ENCODE measurements at places on chromosomes 11 and 22.

- no peak for DNase-seq
Measured at GRCh38 chr22:30947816-30948454, 20.6 kb downstream of the MORC2 start.

GRCh38 chr22:32800158-32800882, 1.2 kb upstream of the TIMP3 start:
- no peak for DNase-seq

GRCh38 chr22:39309881-39310714, 9.3 kb downstream of the RPL3 start:
- DNase-seq: no peak

- DNase-seq: no peak
Measured at GRCh38 chr22:44399906-44400762, 87.4 kb upstream of the SHISAL1 start.

DNA sequence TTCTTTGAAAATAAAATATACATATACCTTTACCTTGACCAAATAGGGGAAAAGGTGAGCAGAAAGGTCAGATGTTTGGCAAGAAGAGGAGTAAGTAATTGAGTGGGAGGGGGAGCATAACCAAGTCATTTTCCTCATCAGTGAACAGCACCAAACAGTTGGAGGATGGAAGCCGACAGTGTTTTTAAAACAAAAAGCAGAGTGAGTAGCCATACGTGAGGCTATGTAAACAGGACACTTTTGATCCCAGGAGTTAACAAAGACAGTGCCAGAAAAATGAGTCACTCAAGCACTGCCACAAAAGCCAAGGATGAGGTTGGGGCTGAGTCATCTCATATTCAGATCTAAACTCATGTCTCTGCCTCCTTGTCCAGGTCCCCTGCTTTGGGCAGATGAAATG, 734.7 kb downstream of the KCNA4 start:
- no peak for DNase-seq

- no peak for DNase-seq
Measured at GRCh38 chr11:37411289-37411688, 813.3 kb upstream of the RAG2 start.

- DNase-seq: no peak
Measured at GRCh38 chr11:17229481-17230152, 21.8 kb upstream of the PIK3C2A start.

DNA sequence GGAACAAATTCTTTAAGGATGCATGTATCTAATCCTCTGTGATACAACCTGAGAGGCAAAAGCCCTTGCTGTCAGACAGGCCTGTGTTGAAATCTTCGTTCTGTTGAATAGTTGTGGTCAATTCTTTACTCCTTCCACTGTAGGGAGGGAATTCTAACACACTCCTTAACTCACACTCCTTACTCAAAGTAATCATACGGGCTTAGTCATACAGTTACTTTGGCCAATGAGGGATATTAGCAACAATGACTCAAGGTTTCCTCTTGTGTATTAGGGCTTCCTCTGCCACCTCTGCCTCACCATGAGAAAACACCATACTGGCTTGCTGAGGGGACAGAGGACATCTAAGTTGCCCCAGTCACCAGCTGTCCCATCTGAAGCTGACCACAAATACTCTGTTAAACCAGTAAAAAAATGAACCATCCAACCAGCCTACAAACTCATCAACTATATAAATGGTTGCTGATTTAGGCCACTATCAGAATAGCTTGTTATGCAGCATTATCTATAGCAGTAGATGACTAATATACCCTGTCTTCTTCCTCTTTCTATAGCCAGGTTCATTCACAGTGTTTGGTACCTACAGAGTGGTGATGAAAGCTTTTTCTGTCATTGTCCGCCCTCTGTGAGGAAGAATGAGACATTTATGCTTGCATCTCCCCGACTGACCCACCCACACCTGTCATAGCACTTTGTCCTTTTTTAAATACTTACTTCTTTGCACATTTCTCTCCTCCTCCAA, 322.8 kb upstream of the SYN3 start:
- no peak for DNase-seq

- DNase-seq: no peak
Measured at GRCh38 chr22:44578110-44578457, 80.1 kb upstream of the RTL6 start.

DNA sequence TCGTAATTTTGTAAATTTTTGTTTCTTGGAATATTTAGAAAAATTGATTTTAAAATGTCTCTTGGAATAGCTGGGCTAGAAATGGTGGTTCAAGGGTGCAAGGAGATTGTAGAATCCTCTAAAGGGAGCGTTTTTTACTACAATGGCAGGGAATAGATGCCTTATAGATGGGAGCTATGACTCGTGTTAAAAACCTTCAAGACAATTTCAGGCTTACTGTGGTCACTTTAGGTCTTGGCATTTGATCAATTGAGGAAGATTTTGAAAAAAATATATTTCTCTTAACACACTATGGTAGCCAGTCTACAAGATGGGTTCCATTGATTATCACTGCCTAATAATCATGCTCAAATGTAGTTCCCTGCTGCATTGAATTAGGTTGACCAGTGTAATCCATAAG, 25.0 kb downstream of the METTL15 start:
- no peak for DNase-seq

DNA sequence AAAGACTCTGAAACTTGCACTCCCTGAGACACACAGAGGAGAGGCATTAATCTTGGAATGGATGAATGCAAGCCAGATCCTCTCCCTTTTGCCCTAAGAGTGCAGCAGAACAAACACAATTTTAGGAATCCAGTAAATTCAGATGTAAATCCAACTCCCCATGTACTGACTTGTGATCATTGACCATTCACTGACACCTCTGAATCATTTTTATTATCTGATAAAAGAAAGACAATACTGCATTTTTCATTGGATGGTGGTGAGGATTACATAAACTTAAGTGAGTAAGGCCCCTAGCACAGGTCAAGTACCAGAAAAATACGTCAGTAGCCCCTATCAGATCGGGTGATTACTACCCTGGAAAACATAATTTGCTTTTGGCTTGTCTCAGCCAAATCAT, 782.9 kb upstream of the API5 start:
- DNase-seq: no peak

DNA sequence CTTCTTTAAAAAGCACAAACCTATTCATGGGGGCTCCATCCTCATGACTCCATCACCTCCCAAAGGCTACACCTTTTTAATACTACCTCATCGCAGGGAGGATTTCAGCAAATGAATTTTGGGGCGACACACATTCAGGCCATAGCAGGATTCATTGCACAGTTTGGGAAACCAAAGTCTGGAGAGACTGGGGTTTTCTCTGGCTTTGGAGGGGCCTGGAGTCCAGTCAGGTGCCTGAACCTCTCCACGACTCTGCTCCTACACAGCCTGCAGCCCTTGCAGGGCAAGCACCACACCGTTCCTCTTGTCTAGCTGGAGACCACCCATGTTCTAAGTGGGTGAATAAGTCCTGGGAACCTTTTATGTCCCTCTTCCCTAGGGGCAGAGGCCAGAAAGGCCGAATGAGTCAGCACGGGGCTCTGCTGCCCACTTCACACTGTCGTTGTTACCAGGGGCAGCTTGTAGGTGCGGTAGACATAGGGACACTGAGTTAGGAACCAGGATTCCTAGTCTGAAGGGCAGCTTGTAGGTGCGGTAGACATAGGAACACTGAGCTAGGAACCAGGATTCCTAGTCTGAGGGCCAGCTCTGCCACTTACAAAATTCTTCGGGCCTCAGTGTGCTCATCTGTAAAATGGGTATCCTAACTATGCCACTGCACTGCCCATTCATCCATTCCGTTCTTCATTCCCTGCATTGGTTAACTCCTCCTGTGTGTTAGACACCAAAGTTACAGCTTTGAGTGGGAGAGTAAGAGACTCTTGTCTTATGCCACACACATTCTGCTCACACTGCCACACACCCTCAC, 251.7 kb upstream of the B3GAT1 start:
- no peak for DNase-seq

DNA sequence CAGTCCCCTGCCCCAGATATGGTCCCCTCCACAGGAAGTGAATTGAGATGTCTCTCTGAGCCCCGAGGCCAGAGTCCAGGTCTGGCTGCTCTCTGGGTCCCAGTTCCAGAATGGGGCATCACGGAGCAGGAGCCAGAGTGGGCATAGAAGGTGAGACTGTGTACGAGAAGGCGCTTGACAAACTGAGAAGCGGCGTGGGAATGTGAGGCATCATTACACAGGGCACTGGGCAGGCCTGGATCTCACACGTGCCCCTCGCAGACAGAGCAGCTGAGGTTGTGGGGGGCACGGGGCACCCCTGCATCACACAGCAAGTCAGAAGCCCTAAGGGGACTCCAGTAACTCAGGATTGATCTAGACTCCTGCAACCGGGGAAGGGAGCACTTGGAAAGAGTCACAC, 9.2 kb downstream of the STARD10 start:
- peak; percentile 7 for DNase-seq

DNA sequence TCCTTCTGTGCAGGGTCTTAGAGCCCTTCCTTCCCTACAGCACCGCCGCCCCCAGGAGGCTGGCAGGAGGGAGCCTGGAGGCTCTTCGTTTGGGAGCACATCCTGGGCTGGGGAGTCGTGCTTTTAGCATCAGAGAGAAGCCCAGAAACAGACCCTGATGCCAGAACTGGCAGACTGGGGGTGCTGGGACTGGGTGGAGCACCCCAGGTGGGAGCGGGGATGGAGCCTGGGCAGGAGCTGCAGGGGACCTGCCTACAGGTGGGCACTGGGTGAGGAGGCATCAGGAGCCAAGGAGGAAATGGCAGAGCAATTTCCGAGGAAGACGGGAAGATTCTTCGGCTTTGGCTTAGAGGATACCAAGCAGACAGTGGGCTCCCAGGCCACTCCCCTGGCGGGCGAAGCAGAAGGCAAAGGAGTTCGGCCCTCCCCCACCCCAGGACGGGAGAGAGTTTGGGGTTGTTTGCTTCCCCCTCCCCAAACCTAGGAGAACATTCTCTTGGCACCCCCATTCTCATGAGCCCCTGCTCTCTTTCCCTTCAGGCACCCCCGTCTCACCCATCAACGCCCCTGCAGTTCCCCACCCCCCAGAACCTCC, 1.1 kb downstream of the SYT7 start:
- DNase-seq: no peak

DNA sequence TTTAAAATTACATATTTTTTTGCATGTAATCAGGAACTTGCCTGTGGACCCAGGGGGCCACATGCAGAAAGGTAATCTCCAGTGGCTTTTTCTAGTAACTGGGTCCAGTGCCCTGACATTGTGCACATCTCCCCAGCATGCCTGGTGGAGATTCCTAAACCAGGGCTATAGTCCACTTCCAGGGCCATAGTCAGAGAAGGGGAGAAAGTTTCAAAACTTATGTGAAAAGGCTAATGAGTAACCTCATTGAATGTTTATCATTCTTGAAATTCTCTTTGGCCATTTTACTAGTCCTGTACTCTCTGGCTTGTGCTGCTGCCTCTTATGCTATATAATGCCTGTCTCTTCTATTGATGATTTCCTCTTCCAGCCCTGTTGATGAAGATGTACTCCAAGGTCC, 47.8 kb downstream of the BARX2 start:
- DNase-seq: no peak

DNA sequence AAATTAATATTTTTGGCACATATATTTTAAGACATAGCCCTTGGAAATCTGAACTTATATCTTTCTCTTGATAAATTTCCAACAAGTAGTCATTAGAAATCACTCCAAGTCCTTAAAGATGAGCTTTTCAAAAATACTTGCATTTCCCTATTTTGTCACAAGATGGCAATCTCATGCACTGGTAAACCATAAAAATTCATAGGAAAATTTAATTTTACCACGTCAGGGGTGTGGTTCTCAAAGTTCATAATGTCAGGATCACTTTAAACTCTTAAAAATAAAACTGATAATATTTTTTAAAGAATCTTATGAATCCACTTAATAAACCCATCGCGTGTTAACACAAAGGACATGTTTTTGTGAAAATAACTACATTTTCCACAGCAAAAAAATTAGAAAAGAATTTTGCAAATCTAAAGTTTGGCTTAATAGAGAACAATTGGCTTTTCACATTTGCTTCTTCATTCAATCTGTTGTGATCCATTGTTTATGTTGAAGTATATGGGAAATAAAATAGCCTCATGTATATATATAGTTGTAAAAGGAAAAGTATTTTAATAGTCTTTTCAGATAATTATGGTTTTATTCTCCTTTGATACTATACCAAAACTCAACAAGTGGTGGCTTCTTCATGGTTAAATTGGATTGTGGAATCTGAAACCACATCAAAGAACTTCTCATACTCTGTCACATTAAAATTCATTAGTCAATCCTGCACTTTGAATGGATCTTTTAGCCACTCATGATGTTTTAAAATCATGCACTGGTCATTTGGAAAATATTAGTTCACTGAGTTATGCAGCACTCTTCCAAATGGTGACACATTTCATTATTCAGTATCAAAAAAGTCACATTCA, 169.1 kb downstream of the CADM1 start:
- DNase-seq: no peak

- no peak for DNase-seq
Measured at GRCh38 chr11:3837793-3838192, 3.0 kb downstream of the RHOG start.

DNA sequence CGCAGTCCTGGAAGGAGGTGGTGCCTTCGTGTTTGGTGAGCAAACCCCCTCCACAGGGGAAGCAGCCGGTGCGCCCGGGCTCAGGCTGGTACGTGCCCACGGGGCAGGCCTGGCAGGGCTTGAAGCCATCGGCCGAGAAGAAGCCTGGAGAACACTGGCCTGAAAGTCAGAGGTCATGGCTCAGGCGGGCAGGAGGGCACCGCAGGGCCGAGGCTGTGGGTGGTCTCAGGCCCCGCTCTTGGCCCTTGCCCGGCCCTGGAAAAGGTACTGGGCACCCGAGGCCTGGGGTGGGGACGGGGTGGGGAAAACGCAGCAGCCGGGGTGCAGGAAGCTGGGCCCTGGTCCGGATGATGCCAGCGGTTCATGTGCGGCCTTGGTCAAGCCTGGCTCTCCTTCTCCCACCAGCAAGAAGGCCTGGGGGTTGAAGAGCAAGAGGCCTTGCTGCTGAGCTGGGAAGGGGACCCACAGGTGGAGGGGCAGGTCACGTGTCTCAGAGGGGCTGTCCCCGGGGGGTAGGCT, 25.6 kb upstream of the TTLL12 start:
- no peak for DNase-seq

DNA sequence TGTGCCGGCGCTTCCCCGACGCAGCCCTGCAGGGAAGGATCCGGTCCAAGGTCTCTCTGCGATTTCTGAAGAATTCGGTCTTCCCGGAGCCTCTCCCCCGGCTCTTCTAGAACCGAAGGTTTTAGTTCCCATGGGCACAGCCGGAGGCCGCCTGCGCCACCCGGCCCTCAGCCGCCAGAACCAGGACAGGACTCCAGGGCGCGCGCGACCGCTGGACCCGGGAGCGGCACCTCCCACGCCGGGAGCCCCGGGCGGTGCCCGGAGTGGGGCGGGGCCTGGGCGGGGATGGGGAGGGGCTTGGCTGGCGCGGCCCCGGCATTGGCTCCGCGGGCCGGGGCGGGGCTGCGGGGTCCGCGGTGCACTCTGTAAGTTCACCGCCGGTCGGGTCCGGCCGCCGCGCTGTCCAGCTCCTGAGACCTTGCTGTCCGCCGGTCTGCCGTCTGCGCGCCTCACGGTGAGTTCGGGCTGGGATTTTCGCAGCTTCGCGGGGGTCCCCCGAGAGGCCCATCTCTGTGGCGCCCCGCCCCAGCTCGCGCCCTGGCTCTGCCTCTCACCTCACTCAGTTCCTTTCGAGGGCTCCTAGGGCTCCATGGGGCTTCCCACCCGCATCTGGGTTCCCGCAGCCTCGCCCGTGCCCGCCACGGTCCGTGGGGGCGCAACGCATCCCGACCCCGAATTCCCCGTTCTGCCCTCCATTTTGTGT, at the start of gene CDC42EP2:
Gene CDC42EP2 (plus strand): TSS at position 366 of the 703 bp plus-strand sequence. CDS start 6,033 bp downstream, outside the sequence.
- DNase-seq: peak; percentile 74

All from D721Med (cell line).